Hematopoietic multipotent progenitor cell treated with erythropoietin and hydrocortisone succinate and interleukin-3 and kit ligand, for 6 days (in vitro differentiated cells): ENCODE measurements at places on chromosomes 5 and 9.

DNA sequence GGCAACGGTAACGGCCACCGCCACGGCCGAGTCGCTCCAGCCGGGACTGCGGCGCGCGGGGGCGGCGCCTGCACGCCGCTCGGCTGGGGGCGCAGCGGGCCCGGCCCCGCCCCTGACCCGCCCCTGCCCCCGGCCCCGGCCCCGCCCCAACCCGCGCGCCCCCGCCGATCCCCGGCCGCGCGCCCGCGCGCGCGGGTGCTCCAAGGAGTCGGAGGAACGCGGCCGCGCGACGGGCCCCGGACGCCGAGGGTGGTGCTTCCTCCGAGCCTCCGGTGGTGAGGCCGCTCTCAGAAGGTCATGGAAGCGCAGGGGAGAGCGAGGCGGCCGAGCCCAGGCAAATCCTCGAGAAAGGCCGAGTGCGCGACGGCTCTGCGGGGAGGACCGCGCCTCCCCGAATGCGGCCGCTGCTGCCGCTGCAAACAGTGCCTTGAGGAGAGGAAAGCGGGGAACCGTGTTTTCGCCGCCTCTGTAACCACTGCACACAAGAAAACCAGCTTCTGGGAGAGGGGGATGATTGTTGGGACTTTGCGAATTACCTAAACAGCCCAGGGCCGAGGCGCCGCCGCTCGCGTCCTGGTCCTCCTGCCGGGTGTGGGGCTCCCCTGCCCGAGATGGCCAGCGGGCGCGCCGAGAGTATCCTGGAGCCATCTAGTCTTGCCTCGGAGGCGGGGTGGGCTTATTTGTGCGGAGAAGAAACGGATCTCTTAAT, at the start of gene LIFR:
Gene LIFR (minus strand): TSS at position 48 of the 709 bp plus-strand sequence. CDS start 25,999 bp downstream, outside the sequence.
- peak; percentile 35 for DNase-seq

DNA sequence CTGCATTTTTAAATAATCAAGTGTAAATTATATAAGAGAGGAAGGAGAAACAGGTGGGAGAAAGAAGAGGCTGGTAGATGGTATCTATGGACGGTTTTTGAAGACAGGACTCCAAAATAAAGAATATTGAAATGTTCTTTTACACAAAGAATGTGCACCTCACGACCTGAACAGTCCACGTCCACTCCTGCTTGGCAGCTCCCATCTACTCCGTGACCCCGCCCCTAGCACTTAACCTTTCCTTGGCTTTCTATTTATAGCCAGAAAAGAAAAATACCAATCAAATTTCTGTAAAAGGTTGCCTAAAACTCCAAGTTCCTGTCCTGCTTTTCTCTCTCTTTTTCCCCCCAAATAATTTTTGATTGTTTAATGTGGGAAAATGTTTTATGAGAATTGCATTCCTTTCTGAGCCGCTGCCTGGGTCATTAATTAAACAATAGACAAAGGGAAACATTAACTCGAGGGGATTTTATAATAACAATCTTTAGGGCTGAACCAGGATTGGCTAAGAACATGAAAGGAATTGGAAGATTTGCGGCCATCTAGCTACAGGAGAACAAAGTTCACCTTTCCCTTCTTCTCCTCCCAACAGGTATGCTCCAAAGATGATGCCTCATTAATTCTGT, 173.6 kb upstream of the MAP3K1 start:
- DNase-seq: no peak

DNA sequence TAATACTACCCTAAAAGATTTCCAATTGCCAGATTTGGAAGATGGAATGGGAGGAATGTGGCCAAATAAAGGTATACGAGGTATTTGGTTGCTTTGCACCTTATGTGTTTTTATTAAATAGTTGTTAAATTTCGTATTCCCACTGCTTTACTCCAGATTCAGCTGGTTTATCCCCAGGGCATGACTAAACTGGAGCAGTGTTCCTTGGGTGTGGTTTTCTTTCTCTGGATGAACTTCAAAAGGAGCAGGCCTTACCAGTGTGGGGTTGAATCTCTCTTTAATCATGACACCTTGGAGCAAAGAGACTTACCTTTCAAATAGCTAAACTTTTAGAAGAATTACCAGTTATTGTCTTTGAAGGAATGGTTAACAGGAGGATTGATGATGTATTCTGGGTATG, 121.7 kb upstream of the BNC2 start:
- DNase-seq: no peak

- no peak for DNase-seq
Measured at GRCh38 chr5:52774005-52774410, 13.7 kb upstream of the ITGA1 start.

DNA sequence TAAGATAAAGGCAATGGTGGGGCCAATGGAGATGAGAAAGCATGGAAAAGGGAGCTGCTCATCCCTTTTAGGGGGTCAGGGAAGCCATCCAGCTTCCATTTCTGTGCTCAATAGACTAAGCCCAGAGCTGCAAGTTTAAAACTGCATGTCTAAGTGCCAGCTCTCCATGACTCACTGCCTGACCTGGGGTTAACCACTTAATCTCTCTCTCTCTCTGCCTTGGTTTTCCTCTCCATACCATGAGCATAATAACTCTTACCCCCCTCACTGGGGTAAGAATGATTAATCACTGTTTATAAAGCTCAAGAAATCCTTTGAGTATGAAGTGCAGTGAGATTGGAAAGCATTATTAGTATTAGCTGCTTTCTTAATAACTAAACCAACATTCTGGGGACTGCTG, 1382.4 kb upstream of the WWC1 start:
- no peak for DNase-seq

DNA sequence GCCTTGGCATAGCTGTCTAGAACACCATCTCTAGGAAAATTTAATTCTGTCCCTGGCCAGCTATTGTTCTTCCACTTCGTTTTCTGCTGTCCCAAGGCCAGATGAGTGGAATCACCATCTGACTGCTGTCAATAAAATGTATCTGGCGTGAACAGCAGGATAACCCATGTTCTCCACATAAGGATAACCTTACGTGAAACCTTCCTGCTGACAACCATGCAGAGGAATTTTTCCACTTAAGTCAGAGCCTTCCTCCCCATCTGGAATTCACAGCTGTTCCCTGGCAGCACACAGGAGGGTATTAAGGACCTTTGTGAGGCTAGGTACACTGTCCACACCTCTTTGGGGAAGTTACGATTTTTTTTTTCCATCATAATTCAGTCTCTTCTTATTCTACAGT, 28.6 kb downstream of the RNF44 start:
- no peak for DNase-seq

DNA sequence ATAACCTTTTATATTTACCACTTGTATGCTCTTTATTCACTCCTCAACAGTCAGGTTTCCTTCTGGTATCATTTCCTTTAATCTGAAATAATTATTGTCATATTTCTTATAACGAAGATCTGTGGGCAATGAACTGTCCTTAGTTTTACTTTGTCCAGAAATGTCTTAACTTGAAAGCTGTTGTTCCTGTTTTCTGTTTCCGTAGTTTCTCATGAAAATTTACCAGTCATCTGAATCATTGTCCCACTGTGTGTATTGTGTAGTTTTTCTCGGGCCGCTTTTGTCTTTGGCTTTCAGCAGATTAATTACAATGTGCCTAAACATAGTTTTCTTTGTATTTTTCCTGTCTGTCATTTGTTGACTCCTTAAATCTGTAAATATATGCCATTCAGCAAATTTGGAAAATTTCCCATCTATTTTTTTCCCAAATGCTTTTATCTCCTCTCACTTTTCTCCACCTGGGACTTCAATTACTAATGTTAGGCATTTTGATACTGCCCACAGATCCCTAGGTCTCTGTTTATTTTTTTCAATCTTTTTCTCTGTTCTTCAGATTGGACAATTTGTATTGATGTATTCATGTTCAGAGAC, 74.9 kb downstream of the PDE8B start:
- no peak for DNase-seq

DNA sequence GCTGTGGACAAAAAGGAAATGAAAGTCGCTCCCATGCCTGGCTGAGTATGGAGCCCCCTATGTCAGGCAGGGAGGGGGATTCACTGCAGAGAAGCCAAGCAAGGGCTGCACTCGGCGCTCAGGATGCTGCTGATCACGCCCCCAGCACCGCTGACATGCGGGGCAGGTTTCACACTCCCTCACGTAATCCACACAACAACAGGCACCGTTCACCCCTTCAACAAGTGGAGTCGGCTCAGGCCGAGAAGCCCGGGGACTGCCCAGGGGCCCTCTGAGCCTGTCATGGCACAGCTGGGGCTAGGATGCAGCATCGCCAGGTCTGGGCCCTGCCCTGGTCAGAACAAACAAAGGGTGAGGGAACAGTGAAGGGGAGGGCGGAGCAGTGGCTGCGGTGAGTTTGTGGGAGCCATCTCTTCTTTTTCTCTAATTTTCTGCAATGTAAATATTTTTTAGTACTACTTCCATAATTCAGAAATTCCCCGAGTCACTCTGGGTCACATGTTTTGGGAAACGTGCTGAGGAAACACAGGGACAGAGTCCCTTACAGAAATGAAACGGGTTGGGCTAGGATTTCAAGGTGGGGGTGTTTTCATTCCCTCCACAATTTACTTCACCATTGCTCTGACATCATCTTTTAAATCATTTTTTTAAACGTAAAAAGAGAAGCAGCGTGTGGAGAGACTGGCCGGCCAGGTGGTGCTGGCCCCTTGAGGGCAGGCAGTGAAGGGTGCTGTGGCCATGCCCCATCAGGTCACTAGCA, 49.8 kb downstream of the PRRT1B start:
- DNase-seq: no peak

DNA sequence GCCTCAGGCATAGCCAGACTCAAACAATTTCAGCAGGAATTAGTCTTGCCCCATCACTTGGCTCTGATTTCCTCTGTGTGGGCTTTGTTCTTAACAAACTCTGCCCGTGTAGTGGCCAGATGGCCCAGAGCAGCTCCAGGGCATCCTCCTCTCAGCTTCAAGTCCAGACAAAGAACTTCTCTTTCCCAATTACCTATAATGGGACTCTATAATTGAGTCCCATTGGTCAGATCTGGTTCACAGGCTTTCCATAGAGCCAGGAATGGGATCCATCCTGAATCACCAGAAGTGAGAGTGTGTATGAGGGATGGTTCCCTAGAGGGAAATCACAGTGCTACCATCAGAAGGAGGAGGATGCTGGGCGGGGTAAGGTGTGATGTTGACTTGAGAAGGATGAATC, 515.8 kb downstream of the KIF4B start:
- DNase-seq: no peak

DNA sequence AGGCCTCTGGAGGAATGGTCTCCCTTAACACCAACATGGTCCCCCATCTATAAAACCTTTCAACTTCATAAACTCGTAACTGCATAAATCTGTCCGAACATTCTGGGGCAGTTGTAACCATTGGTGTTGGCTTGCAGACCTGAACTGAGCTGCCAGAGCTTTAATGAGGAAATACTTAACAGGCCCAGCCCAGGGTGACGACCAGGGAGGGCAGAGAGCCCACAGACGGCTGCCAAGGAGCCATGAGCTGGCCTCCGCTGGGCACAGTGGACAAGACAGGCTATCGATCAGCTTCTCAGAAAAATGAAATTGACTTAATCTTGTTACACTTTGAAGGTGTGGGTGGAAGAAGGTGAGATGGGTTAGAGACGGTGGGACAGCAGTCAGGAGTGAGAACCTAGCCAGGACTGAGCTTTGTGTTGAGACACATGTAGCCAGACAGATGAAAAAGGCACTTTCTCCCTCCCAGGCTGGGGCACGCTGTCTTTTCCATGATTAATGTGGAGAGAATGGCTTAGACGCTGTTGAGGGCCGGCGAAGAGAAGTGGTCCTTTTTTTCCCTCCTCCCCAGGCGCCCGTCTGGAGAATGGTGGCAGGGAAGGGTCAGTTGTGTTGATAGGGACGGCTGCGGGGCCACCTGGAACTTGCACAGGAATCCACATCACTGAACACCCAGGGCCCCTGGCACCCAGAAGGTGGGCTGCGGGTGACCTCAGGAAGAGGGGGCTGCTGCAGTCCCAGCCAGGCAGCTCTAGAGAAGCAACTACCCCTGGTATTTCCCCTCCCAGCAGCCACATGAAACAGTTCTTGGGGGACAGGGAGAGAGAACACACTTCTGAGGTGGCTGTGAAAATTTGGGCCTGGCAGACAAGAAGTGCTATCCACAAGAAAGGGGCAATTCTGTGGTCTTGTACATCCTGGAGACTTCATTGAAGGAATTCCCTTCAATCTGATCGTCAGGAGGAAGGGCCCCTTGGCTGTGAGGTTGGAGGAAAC, 27.3 kb upstream of the TCOF1 start:
- no peak for DNase-seq

DNA sequence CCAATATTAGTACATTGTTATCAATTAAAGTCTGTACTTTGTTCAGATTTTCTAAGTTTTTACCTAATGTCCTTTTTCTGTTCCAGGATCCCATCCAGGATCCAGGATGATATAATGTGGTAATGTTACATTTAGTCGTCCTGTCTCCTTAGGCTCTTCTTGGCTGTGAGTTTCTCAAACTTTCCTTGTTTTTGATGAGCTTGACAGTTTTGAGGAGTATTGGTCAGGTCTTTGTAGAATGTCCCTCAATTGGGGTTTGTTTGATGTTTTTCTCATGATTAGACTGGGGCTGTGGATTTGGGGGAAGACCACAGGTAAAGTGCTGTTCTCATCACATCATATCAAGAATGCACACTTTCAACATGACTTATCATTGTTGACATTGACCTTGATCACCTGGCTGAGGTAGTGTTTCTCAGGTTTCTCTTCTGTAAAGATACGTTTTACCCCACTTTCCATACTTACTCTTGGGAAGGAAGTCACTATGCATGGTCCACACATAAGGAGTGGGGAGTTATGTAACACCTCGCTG, 9.6 kb downstream of the NDFIP1 start:
- no peak for DNase-seq

DNA sequence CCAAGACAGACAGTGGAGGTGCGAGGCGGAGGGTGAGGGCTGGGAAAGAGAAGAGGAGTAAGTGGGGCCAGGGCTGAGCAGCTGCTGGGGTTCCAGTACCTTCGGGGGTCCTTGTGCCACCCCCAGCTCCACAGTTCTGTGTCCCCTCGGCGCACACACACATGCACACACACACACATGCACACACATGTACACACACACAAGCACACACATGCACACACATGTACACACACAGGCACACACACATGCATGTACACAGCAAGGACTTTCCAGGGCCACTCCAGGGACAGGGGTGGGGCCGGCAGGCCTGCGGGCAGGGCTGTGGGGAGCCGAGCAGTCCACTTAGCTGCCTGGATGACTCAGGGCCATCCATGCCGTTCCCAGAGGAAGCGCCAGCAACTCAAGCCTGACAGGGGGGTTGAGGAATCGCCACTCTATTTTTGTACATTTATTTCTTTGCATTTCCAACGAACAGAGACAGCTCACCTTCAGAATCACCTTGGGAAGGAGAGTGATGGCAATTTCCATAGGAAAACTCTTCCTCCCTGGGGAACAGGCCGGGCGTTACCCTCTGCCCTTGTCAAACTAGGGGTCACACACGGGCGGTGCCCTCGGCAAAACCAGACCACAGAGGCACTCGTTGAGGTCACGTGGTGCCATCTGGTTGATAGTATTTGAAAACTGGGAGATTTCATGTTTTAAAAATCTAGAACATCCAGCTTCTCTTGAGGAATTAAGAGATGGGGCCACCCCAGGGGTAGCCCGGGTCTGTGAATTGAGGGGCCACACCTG, 135.7 kb downstream of the ADAMTS2 start:
- no peak for DNase-seq

DNA sequence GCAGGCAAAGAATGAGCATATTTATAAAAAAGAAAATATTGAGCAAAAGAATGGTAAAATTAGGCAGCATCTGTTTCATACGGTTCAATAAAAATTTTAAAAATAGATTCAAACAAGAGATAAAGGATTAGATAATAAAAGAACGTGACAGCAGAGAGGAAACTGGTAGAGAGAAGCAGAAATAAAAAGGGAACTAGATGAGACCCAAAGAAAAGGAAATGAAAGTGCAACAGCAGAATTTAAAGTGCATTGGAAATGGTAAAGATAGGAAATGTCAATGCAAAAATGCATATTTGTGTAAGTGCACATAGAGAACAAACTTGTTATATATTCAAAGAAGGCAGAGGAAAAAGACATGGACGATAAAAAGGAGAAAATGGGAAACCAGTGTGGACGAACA, 70.2 kb downstream of the SUSD1 start:
- peak; percentile 45 for DNase-seq
